ENCODE measurements at places on chromosomes 1 and 21. TPM values are rescaled to one million over a fixed set of nuclear protein-coding genes. Genes with fewer than 3 reads are reported as not detected.

Gene FAM72C
- total RNA-seq, result 1.7 TPM

Gene BOLA1
- total RNA-seq, result 12.8 TPM

Gene KRTAP19-3
- total RNA-seq, result not detected

Gene TDRD10
- 6.0 TPM for total RNA-seq

Gene LDLRAD1
- total RNA-seq, result not detected

Gene GBP7
- not detected for total RNA-seq

Gene DNASE2B
- total RNA-seq, result not detected

Gene TRIM67
- total RNA-seq, result not detected

Gene INSRR
- not detected for total RNA-seq

Gene SLC44A5
- 1.7 TPM for total RNA-seq

Gene CELA2A
- not detected for total RNA-seq

Gene C1orf210
- total RNA-seq, result not detected

Gene LIN28A
- not detected for total RNA-seq

Gene GNB1
- total RNA-seq, result 87.8 TPM

Gene RYR2
- 0.09 TPM for total RNA-seq

Gene ICOSLG
- 2.0 TPM for total RNA-seq

Gene PRAMEF25
- not detected for total RNA-seq

Gene KCNH1
- total RNA-seq, result under 0.01 TPM

Gene MSH4
- total RNA-seq, result 0.34 TPM

Data from dermis blood vessel endothelial cell (primary cell).